ENCODE measurements at places on chromosomes 5 and 9.

DNA sequence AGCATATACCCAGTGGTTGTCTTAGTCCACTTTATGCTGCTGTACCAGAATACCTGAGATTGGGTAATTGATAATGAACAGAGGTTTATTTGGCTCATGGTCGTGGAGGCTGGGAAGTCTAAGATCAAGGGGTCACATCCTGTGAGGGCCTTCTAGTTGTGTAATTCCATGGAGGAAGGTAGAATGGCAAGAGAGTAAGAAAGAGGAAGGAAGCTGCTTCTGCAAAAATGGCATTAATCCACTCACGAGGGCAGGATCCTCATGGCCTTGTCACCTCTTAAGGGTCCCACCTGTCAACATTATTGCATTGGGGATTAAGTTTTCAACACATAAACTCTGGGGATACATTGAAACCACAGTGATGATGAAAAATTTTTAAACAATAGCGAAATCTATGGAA lies 17.0 kb downstream of the BTNL8 start:
- no peak for DNase-seq

DNA sequence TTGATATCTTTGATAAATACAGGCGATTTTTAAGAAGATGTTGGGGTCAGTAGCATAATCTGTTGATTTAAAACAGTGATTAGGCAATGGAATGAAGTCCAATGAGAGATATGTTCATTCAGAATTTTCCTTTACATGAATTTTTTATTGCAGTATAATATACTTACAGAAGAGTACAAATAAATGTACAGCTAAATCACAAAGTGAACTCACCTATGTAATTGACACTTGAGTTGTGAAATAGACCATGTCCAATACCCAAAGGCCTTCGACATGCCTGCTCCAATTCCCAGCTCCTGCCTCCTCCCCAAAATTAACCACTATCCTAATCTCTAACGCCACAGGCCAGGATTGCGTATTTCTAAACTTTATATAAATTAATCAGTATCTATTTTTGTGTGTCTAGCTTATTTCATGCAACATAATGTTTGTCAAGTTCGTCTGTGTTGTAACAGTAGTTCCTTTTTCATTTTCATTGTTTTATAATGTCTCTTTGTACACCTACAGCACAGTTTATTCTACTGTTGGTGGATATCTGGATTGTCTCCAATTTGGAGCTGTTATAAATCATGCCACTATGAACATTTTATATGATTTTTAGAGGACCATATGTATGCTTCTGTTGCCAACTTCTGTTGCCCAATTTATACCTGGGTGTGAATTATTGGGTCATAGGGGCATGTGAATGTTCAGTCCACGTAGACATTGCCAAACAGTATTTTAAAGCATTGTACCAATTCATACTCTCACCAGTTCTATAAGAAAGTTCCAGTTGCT lies 208.3 kb downstream of the TLE1 start:
- no peak for DNase-seq

DNA sequence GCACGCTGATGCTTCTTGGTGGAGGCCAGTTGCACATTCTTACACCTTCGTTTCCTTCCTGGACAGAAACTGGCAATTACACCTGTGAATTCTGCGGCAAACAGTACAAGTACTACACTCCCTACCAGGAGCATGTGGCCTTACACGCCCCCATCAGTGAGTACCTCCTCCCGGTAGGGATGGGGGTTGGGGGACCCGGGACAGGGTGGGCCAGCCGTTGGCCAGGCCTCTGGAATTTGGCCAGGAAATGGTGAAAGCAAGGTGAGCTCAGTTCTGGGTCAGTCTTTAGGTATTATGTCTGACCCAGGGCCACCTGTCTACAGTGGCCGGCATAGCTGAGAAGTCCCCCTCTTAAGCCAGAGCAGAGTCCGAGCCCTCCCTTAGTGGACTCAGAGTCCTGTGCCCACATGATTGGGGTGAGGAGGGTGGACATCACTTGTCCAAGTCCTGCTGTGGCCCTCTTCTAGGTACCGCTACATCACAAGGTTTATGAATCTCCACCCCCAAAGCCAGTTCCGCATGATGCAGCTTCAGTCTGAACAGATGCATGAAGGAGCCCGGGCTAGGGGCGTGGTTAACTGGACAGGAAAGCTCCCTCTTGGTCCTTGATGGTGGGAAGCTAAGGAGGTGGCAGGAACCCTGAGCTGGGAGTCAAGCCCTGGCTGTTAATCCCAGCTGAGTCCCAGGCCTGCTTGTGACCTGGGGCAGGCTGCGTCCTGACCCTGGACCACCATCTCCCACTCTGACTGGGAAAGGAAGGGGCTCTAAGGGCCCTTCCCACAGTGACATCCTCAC lies 61.3 kb downstream of the AMBP start:
- DNase-seq = no peak

DNA sequence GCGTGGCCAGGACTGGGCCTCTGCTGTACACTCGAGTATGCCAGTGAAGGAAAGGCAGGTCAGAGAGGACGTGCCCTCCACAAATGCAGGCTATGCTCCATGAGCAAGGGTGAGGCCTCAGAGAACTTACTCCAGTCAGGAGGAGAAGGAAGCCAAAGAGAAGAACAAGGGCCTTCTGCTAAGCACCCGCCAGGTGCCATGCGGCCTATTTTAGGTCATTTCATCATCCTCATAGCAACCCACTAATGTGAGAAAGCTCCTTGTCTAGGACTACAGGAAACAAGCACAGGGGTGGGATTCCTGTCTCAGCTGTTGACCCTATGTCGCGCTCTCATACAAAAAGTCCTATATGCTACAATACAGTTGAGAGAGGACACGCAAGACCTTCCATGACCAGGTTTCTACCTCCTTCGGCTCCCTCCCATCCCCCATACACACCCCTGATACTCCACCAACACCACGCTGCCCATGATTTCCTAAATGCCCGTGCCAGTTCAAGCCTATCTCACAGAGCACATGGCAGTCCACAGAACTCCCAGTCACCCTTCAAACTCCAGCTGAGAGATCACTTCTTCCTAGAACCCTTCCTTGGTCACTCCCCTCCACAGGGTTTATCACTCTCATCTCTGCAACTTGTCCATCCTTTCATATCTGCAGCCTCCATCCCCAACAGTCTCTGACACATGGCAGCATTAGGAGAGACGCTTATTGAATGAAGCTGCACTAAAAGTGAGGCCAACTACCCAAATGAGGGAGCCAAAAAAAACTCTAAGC lies 26.8 kb downstream of the PSMB7 start:
- no peak for DNase-seq

GRCh38 chr9:93303806-93304573 lies 120.1 kb downstream of the WNK2 start:
- no peak for DNase-seq

- no peak for DNase-seq
Observed at GRCh38 chr5:96967400-96967799, 31.5 kb downstream of the LNPEP start.

DNA sequence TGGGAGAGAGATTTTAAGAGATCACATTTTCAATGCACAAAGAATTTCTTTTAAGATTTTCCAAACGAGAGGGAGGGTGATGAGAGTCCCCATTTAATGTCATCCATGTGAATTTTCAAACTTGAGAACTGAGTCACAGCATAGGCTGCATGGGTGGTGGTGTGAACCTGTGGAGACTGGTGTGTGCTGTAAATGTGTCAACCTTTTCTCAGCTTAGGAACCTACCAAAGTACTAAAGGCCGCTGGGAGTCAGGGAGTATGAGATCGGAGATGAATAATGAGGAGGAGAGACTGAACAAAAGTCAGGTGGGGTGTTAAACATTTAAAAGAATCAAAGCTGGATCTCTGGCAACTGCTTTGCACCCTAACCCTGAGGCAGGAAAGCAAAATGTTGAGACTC lies 7.5 kb downstream of the ALDH1A1 start:
- DNase-seq = no peak

DNA sequence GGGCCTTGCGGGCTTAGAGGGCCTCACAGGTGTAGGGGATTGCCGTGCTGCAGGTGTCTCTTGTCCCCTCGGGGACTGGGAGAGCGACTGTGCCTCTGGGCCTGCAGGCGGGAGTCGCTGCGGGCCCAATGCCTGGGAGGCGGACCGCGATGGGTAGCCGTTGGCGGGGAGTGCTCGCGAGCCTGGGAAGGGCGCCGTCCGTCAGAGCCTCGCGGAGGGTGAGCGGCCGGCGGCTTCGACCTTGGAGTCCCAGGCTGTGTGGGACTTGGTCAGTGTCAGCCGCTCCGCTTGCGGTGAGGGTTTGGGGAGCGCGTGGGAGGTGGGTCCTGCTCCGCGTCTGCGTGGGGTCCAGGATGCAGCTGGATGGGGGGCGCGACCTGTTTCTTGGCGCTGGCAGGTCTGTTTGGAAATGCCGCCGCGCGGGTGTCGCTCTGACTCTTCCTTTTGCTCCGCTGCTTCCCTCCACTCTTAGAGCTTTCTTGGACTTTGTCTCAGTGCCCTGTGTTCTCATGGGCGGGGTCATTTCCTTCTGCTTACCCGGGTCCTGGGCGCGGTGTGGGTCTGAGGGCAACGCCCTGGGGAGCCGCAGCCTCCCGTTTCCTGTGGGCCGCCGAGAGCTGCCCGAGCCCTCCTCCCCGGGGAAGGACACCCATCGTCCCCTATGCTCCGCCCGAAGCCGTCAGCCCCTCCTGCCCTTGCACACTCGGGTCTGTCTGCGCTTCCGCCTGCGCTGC lies 88.9 kb upstream of the CACNA1B start:
- DNase-seq = no peak

DNA sequence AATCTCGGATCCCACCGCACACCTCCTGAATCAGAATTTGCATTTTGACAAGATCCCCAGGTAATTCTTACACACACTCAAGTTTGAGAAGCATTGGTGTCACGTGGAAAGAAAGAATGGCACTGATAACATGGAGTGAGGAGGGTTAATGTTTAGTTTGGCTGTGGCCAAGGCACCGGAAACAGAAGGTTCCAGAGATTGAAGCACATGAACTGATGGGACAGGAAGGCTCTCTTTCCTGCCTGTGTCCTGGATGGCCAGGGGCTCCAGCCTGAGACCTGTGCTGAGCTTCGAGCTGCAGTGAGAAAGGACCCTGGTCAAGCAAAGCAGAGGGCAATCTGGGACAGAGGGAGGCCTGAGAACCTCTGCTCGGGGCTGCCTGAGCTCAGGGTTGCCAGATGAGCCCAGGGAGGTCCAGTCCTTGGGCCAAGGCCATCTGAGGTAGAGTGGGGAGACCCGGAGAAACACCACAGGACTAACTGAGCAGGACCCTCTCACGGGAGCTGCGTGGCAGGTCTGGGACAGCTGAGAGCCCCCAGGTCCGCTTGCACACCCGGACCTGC lies 27.3 kb downstream of the AFAP1L1 start:
- DNase-seq = no peak

DNA sequence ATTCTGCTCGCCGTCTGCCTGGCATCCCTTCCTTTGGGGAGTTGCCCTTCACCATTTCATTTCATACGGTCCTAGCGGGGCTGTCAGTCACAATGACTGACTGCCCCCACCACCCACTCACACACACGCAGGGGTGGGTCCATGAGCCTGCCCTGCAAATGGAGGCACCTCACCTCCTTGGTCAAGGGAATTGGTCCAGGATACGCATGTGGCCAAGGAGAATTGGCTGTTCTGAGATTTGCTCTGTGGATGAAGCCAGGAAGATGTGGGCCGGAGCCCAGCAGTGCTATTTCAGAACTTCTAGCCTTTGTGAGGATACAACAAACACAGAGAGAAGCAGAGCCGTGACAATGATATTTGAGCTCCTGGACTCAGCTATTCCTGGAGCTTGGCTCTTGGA lies 17.0 kb downstream of the C1QTNF2 start:
- DNase-seq = no peak

DNA sequence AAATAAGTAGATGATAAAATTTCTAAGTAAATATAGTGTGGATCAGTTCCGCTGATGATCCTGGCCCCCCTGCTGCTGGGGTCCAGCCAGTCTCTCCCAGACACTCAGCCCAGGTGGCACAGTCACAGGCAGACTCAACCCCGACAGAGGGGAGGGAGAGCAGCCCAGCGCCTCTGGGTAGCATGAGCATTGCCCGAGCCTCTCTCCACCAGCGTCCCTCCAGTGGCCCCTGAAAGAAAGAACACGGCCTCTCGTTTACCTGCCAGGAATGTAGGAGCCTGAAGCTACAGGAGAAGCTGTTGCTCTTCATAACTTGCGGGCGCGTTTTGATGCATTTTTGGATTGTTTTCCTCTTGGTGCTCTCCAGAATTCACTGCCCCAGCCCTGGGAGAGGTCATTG lies 68.8 kb upstream of the ICE1 start:
- DNase-seq = no peak

DNA sequence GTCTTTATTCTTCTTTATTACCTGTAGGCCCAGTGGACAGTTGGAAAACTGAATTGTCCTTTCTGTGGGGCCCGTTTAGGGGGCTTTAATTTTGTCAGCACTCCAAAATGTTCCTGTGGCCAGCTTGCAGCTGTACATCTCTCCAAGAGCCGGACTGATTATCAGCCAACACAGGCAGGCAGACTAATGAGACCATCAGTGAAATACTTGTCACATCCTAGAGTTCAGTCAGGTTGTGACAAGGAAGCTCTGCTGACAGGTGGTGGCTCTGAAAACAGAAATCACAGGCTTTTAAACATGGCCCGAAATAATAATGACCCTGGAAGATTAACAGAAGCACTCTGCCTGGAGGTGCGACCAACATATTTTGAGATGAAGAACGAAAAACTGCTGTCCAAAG lies 47.9 kb downstream of the RNF180 start:
- DNase-seq = no peak

DNA sequence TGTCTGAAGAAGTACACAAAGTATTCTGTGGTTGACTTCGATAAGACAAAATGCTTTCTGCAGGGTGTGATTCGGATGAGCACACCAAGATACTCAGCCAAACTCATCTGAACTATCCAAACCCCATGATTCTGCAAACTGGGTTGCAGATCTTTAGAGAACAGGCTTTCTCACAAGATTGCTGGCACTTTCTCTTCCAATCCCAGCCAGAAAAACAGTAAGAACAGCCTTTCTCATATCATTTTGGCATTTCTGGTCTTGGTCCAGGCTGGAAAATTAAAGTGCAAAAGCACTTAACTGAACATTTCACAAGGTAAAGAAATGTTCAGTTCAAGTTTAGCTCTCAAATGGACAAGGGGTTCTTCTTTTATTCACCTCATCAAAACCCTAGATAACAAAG lies 269.1 kb downstream of the NR2F1-AS1 start:
- no peak for DNase-seq

- DNase-seq = no peak
Observed at GRCh38 chr5:145077028-145077427, 758.1 kb downstream of the PRELID2 start.

DNA sequence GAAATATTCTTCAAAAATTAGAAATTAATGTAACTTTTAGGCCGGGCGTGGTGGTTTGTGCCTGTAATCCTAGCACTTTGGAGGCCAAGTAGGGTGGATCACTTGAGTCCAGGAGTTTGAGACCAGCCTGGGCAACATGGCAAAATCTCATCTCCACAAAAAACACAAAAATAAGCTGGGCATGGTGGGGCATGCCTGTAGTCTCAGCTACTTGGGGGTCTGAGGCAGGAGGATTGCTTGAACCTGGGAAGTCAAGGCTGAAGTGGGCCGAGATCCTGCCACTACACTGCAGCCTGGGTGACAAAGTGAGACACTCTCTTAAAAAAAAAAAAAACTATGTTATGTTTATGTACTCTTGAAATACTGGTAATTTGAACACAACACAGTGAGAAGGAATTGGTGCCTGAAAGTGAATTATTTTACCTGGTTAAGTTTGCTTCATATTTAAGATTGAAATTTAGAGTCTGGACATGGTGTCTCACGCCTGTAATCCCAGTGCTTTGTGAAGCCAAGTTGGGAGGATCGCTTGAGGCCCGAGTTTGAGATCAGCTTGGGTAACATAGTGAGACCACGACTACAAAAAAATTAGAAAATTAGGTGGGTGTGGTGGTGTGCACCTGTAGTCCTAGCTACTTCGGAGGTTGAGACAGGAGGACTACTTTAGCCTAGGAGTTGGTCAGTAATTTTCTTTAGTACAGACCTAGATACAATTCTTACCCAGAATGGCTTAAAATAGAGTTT lies 15.0 kb downstream of the ARRDC3 start:
- no peak for DNase-seq

All from AG04450 (cell line).